ENCODE measurements at places on chromosomes 6 and 20.

DNA sequence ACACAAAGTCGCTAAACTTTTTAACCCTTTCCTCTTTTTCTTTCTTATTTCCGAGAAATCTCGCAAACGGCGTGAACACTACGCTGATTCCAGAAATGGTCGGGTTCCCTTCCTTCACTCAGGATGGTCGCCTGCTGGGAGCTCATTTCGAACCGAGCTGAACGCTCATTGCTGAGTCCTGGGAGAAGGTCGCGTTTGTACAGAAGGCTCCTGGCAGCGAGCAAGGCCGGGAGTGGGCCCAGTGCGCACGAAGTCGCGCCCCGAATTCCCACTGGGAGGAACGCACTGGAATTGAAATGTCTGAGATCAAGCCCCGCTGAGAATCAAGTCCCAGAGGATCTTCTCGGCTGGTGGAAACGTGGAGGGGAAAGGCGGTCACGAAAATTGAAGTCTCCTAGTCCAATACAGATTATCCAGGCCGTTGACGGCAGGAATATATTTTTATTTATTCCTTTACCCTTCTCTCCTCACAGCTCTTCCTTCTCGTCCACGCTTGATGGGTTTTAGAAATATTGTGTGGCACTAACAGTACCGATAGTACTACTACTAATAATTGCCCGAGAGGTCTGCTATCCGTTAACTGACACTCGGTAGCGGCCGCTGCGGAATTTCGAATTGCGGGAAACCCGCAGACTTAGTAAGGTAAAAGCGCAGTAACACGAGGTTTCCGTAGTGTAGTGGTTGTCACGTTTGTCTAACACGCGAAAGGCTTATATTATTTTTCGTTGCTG is 207.2 kb upstream of the ZNF184 start:
- DNase-seq, result no peak

DNA sequence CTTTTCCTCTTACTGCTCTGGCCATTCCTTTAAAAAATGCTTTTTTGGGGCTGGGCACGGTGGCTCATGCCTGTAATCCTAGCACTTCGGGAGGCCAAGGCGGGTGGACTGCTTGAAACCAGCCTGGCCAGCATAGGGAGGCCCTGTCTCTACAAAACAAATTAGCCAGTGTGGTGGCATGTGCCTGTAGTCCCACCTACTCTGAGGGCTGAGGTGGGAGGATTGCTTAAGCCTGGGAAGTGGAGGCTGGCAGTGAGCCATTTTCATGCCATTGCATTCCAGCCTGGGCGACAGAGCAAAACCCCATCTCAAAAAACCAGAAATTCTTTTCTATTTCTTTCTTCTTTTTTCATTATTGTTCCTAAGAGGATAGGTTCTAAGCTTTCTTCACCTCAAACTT is 36.9 kb upstream of the RNF144B start:
- no peak for DNase-seq

- DNase-seq, result no peak
Measured at GRCh38 chr6:22437665-22438064, 131.7 kb upstream of the HDGFL1 start.

- no peak for DNase-seq
Measured at GRCh38 chr6:3707024-3707423, 44.5 kb downstream of the PXDC1 start.

DNA sequence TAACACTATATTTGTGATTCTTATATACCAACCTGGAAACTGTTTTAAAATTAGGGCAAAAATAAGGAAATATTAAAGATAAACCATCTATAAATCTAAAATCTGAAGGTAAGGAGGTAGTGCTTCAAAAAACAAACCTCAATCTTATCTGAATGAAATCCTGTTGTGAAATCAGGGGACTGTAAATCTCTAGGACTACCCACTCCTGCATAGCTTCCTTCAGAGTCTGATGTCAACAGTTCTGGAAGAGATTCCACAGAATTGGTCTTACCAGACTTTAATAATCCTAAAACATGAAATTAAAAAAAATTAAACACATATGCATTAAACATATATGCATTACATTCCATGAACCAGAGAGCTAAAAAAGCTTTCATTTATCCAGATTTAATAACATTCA is 51.4 kb downstream of the IBTK start:
- no peak for DNase-seq

DNA sequence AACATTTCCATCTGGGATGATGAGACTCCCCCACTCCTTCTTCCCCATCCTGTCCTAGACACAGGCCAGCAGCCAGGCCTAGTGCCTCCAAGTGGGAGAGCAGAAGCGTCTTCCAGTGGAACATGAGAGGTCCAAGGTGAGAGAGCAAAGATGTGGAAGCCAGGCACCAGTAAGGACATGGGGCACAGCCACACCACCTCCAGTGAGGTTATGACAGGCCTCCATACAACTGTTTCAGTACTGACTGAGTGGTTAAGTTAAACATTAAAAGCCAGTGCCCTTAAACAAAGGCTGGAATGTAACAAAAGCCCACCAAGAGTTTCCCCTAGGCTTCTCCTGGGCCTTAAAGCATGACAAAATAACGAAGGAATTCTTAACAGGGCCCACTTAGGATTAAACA is 5.3 kb downstream of the ZBTB24 start:
- DNase-seq, result no peak

DNA sequence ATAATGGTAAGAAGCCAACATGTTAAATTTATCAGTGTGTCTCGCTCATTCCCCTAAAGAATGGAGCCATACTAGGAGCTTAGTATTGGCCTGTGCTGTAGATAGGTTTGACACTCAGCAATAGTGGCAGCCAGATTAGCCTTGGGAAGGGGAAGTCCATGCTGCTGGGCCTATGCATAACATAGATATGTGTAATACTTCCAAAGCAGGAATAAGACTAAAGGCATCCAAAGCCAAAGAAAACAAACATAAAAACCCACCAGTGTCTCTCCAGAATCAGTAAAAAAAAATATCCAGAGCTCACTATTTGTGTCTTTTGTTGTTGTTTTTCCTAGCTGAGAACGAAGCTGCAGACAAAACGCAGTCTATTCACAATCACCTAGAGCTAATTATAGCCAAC is 104.2 kb upstream of the STXBP5 start:
- DNase-seq, result no peak

- no peak for DNase-seq
Measured at GRCh38 chr6:20706238-20706938, 172.1 kb downstream of the CDKAL1 start.

DNA sequence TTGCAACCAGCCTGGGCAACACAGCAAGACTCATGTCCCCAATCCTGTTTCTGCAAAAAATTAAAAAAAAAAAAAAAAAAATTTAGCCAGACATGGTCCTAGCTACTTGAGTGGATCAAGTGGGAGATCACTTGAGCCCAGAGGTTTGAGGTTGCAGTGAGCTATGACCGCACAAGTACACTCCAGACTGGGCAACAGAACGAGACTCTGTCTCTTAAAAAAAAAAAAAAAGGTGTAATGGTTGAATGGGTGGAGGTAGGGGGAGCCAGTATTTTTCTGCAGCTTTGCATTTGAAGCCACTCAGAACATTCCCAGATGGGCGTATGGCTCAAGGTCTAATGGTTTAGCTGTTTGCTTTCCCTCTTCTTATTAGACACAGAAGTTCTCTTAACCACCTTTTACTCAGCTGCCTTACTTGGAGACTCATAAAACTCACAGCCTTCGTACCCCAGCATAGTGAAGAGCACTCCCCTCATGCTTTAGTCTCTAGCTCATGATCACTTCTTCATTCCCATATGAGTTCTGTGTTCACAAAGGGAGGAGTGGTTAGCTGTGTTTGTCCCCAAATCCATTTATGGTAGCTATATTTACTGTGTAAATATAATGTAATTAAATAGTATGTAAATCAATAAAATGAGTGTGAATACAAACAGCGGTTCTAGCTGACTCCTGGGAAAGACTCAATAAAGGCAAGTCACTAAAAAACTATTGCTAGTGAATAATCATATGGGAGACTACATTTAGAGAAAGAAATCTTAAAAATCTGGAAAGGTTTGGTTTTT is 9.0 kb downstream of the FKBP1A start:
- no peak for DNase-seq

DNA sequence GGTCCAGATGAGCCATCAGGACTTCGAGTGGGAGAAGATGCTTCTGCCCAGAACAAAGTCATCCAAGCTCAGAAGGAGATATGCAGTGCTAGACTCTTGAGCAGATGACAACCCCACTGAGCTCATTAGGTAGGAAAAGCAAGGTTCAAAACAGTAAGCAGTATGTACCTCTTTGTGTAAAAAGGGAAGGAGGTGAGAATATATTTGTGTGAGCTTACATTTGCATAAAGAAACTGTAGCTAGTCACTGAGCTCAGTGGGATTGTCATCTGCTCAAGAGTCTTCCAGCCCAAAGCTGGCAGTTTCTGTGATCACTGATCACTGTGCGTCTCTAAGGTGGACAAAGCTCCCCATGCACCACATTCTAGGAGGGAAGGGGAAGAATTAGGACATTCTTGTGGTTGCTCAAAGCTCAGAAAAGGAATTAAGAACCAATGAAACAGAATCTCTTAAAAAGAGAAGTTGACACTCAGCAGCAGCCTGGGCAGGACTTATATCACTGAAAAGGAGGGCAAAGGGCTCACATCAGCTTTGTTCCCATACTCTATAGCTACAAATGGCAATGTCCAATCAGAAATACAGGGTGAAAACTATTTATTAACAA is 90.0 kb upstream of the MAFB start:
- peak; percentile 84 for DNase-seq

DNA sequence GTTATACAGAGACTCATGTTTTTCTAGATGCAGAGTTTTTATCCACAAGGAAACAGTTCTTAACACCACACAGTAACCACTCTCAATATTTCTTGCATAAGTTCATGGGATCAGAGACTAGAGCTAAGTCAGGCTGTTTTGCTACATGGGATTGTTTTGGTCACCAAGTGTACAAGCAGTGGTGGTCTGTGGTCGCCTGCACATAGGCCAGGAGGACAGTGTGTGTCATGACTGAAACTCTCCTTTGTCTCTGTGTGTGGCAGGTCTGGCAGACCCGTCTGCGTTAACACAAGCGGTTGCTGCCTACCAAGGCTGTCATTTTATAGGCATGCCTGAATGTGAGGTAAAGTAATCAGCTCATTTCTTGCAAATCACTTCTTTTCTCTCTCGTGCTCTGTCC is 18.9 kb downstream of the WRNIP1 start:
- DNase-seq, result no peak

DNA sequence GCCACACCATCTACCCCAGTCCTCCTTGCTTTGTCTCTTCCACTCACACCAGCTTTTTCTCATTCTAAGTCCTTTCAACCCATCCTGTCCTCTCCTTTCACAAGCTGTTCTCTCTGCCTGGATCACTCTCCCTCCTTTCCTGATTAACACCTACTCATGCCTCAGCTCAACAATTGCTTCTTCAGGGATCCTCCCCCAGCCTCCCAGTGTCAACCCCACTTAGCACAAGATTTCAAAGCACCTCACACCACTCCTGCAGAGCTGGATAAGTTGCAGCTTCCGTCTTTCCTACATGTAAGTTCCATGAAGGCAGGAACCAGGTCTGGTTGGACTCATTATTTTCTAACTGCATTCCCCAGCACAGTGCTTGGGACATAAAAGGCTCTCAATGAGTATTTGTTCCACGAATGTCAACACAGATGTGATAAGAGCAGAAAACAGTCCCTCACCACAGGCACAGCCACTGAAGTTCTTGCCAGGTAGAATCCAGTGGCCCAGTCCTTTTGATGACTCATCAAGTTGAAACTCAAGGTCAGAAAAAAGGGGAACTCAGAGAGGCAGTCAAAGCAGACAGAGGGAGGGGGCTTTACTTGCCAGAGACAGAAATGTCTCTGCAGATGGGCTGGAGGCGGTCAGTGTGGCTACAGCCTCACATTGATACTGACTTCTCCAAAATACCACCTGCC is 193.4 kb upstream of the PRDM1 start:
- DNase-seq, result peak; percentile 61

- DNase-seq, result no peak
Measured at GRCh38 chr20:2357114-2357513, 23.6 kb upstream of the TGM6 start.

DNA sequence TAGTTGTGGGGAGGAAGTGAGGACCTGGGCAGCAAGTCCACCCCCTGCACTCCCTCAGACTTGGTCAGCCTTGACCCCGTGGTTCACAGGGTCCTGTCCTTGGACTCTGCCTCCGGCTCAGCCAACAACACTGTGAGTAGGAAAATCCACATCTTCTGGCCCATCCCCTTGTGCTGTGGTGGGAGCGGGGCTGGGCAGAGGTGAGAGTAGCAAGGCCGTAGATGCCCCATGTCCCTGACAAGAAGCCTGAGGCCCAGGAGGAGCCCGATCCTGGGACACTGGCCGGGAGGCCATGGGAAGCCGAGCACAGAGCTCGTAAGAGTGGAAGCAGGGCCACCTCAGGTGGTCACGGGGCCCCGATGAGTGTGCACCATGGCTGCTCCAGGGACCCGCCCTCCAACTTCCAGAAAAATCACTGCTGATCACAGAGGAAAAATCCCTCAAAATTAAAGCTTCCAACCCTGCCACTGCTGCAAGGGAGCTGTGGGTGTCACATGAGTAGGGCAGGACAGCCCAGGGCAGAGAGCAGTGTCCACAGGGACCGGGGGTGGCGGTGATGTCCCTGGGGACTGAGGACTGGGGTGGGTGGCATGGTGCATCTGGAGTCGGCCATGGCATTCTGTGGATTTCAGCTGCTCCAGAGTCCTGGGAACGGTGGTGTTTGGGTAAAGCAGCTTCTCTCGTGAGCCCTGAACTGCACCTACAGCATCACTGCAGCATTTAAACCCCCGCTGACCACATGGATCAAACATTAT is 189.4 kb downstream of the DLL1 start:
- no peak for DNase-seq

DNA sequence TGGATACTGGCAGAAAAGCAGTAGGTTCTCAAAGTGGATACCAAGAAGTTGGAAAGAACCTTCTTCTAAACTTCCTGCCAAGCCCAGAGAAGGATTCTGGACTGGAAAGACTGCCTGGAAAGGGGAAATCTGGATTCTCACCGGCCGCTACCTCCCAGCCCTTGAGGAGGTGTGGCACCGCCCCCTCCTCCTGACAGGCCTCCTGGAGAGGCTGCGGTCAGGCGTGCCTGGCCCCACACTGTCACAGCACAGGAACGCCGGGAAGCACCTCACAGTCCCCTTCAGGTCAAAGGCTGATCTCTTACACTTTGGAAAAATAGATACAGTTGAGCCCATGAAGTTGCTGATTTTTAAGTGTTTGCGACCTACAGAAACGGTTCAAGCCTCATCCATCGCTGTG is 16.3 kb upstream of the PDE10A start:
- no peak for DNase-seq

DNA sequence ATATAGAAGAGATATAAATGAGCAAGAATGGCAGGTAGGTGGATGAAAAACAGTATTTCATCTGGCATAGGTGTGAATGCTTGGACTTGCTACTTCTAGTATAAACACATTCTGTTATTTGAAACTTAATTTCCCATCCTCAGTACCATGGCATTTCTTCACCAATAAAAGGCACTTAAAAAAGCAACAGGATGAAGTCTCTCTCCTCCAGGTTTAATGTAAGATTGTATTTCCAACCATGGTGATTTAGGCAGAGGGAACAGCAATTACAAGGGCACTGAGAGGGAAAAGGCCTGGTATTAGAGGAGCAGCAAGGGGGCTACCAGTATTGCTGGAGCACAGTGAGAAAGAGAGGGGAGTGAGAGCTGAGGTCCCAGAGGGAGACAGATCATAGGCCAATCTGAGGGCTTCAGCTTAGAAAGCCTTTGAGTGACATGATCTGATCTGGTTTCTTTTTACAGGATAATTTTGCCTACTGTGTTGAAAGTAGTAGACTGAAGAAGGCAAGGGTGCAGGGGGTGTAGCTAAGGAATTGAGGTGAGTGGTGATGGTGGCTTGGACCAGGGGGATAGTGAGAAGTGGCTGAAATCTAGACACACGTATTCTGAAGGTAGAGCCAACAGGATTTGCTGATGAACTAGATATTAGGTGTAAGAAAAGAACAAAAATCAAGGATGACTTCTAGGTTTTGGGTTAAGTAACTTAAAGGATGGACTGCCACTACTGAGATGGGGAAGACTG is 67.8 kb upstream of the SMIM29 start:
- peak; percentile 18 for DNase-seq
